ENCODE measurements at places on chromosomes 16 and 17.

GRCh38 chr16:52383640-52384292 lies 163.2 kb downstream of the TOX3 start:
- DNase-seq, result no peak

DNA sequence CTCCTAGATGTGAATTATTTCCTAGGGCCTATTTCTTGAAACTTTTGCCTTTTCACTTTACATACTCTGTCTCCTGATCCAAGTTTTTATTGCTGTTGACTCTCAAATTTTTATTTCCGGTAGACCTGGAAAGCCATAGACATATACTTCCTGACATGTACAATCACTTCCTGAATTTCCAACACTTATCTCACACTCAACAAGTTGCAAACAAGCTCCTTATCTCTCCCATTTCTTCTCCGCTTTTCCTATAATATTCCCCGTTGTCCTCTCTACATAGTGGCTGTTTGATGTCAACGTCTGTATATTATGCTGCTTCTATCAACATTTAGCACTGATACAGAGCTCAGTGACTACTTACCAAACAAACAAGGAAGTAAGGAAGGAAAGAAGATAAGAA lies 59.3 kb downstream of the IKZF3 start:
- DNase-seq, result no peak

DNA sequence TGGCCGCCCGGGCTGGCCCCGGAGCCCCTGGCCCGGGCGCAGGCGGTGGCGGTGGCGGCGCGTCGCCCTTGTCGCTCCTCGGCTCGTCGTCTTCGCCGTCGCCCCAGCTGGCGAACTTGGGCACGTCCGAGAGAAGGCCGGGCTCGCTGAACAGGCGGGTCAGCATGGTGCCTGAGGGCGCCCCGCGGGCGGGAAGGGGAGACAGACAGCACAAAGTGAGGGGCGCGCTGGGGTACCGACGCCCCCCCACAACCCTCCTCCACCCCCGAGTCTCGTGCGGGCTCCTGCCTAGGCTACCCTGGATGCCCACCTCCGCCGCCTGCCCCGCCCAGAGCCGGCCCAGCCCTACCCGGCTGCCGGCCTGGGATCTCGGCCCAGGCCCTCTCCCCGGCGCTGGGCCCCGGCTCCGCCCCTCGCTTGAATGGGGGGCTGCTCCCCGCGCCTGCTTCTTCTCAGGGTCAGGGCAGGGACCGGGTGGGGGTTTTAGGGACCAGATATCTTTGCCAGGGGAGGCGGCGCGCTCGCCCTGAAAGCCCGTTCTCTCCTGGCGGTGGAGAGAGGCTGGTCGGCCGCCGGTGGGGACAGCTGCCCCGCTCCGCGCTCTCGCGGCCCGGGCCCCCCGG lies 1.2 kb downstream of the NEUROD2 start:
- no peak for DNase-seq

- peak; percentile 31 for DNase-seq
Measured at GRCh38 chr17:78313735-78314648, 45.9 kb downstream of the SOCS3 start.

All from stimulated activated CD8-positive, alpha-beta memory T cell treated with anti-CD3 and anti-CD28 coated beads, Interleukin-2, amount 100 ng/mL, for 1 hour (primary cell).